ENCODE measurements at places on chromosomes 6 and 20. TPM values are rescaled to one million over a fixed set of nuclear protein-coding genes. Genes with fewer than 3 reads are reported as not detected.

POPDC3 gene
- total RNA-seq, result 10.1 TPM

SLC26A8 gene
- 0.27 TPM for total RNA-seq

BFSP1 gene
- total RNA-seq, result 5.7 TPM

PNPLA1 gene
- 0.14 TPM for total RNA-seq

IPCEF1 gene
- total RNA-seq, result 1.5 TPM

MAFB gene
- 10.8 TPM for total RNA-seq

Measured in mesothelial cell of epicardium (in vitro differentiated cells).